ENCODE measurements at places on chromosomes 2 and 18.

GRCh38 chr2:241410739-241411176 is 54.7 kb downstream of the FARP2 start:
- DNase-seq: peak; percentile 75

GRCh38 chr2:24766609-24767008 is 26.6 kb downstream of the PTRHD1 start:
- DNase-seq: no peak

DNA sequence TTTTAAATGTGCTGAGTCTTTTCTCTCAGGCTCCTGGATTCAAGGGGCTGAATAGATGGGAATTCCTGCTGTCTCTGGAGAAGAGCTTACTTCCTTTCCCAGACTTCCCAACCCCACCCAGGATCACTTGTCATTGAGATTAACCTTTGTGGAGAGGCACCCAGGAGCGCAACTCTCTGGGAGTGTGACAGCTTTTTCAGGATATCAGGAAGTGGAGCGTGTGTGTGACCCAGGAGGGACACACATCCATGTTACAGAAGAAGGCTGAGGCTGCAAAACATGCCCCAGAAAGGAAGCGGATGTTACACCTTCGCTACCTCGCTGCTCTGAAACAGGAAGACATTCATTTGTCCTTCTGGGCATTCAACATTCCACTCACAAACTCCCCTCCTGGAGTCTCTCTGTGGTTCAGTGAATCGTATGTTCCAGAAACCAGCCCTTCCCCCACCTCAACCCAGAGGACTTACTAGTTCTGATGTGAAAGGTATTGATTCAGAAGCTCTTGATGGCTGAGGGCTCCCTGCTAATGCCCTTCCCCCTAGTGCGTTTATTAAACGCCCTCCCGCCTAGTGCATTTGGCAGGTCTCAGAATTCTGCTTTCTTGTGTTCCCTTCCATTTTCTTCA is 523.9 kb downstream of the TNS1 start:
- DNase-seq: no peak

- DNase-seq: no peak
Observed at GRCh38 chr18:65363911-65364632, 386.7 kb upstream of the CDH7 start.

DNA sequence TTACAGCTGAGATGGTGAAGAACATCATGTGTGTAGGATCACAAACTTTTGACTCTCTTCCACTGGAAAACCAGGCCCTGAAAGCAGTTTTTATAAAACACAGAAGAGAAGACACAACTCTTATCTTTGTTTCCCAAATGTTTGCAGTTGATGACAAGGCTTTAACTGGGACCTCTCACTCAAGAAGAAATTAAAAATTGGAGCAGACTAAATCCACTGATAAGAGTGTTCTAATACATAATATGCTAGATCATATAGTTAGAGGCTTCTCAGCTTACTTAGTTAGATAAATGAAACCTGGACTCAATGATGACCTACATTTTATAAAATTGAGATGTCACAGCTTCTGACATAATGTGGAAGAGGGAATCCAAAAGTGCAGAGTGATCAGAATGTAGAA is 158.3 kb upstream of the WDSUB1 start:
- no peak for DNase-seq

GRCh38 chr2:174344716-174345461 is 10.1 kb downstream of the SP9 start:
- peak; percentile 68 for DNase-seq

GRCh38 chr18:53660306-53660705 is 564.2 kb downstream of the MBD2 start:
- DNase-seq: no peak

- DNase-seq: peak; percentile 9
Observed at GRCh38 chr2:216283038-216283900, 89.0 kb downstream of the MARCHF4 start.

- DNase-seq: no peak
Observed at GRCh38 chr2:121031568-121032340, 253.2 kb downstream of the TFCP2L1 start.

Measured in fibroblast of mammary gland (primary cell).